CD4-positive, alpha-beta T cell (primary cell): ENCODE measurements at places on chromosomes 11 and 22.

GRCh38 chr22:44608597-44609399 lies 93.2 kb upstream of the PRR5 start:
- DNase-seq = no peak

GRCh38 chr11:14094481-14095037 lies 132.0 kb downstream of the SPON1 start:
- no peak for DNase-seq

GRCh38 chr22:25404928-25405816 lies 159.3 kb upstream of the GRK3 start:
- DNase-seq = peak; percentile 75

DNA sequence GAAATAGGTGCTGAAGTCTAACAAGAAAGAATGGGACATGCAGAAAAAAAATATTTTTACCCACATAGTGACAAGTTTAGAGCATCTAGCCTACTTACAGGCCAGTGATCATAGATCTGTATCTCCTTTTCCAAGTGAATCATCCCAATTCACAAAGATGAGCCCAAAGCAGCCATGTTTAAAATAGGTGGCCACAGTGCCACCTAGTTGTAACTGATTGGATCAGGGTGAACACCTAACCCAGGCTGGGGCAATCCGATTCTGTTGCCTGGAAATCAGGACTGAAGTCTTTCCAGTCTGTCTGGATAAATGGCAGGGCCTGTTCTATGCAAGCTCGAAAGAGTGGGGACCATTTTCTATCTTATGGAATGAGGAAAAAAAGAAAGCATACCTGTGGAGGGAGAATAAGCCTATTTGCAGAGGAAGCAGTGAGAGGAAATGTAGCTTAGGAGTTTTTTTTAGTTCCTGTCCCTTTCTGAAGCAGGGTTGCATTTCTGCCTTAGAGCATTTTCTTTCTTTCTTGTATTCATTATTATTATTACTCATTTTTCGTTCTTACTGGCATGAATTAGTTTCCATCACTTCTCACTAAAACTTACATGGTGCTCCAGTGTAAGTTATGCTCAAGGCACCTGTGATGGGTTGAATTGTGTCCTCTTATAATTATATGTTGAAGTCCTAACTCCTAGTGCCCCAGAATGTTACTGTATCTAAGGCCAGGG lies 113.2 kb upstream of the RAG2 start:
- DNase-seq = no peak

DNA sequence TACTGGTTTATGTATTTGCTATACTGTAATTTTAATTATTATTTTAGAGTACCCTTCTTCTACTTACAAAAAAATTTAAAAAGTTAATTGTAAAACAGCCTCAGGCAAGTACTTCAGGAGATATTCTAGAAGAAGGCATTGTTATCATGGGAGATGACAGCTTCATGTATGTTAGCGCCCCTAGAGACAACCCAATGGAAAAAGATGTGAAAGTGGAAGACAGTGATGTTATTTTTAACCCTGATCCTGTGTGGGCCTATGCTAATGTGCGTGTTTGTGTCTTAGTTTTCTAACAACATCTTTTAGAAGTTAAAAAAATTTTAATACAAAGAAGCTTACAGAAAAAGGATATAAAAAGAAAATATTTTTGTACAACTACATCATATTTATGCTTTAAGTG lies 205.0 kb downstream of the FAM76B start:
- no peak for DNase-seq

GRCh38 chr11:26078231-26078821 lies 253.6 kb upstream of the ANO3 start:
- no peak for DNase-seq

GRCh38 chr22:50444663-50445062 lies 30.2 kb downstream of the SBF1 start:
- no peak for DNase-seq

- no peak for DNase-seq
Observed at GRCh38 chr11:104772806-104773241, 125.4 kb downstream of the CASP12 start.

DNA sequence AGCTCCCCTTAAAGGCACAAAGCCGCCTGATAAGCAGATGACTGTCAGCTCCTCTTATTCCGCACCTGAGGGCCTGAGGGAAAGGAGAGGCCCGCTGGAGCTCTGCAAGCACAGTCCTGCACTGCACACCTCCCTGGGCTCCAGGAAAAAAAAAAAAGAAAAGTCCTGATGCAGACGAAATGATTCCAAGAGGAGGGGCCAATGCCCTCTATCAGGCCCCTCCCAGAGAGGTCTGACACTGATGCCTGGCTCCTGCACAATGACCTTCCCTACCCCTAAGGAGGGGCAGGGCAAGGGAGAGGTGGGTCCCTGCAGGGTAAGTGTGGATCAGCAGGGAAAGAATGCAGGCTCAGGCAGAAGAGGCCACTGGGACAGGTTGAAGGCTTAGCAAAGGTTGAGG lies 572.7 kb downstream of the SOX6 start:
- DNase-seq = no peak

DNA sequence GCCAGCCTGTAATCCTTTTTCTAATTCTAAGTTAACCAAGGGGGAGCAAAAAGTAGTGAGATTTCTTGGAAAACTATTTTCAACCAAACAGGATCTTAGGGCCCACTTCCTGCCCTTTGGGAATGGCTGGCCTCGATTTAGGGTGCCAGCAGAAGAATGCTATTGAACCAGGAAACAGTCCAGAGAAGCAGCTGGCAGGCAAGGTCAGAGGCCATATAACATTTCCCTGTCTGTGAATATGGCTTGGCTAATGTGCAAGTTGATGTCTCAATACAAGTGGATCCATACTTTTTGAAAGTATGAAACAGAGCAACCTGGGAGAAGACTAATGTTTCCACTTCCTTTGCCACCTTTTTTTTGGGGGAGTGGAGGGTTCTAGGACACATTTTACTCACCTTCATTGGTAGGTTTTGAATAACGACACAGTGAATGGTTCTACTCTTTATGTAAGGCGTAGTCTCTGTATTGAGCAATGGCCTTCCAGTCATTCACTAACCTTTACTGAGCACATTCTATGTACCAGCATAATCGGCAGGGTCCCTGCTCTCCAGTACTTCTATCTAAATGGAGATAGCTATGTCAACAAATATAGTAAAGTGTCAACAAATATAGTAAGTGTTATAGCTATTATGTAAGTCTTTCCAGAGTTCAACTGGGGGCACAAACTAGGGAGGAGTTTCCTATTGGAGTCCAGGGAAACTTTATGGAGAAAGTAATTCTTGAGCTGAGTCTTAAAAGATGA lies 34.2 kb upstream of the RRM1 start:
- no peak for DNase-seq

- no peak for DNase-seq
Observed at GRCh38 chr11:123168955-123169484, 26.0 kb downstream of the CLMP start.

- DNase-seq = no peak
Observed at GRCh38 chr11:112321501-112322172, 61.0 kb upstream of the PLET1 start.

DNA sequence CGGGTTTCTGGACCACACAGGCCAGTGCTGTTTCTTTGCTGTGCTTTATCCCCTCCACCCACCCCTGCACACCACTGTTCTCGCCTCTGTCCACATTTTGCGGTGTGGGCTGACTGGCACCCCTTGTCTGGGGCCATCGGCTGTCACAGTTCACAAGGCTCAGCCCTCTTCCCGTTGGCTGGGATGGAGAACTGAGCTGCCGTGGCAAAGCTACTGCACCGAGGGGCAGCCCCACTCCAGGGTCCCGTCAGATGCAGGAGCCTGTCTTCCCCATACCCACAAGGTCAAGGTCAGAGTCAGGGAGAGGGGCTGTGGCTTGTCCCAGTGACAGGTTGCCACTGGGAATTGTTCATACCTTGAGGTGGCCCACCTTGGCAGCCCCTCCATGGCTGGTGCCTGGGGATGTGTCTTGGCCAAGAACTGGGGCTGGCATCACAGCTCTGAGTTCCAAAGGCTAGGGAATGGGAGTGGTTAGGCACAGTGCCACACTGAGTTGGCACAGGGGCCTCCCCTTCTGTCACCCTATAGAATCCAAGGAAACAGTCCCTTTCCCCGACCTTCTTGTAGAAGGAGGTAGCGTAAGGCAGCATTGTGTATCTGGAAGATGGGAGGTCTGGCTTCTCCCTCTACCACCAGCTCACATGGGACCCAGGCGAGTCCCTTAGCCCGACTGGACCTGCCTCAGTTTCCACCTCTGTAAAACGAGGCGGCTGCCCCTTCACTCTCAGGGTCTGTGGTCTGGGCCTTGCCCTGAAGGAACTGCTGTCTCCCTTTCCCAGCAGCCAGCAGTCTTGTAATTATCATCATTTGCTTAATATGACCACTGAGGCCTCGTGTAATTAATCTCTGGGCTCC lies 3.4 kb downstream of the GRK2 start:
- DNase-seq = no peak

- DNase-seq = no peak
Observed at GRCh38 chr11:17775035-17775348, 40.4 kb downstream of the KCNC1 start.
